Dorsolateral prefrontal cortex (tissue), 122 donors: ENCODE measurements at places on chromosomes 6 and 20.
A peak's percentile ranks its signal among the peaks of the same experiment; 100 is the strongest.

- DNase-seq = no peak
Observed at GRCh38 chr20:35568645-35569044, 26.8 kb downstream of the ERGIC3 start.

GRCh38 chr6:123777563-123777962 lies 26.1 kb upstream of the NKAIN2 start:
- no peak for DNase-seq

DNA sequence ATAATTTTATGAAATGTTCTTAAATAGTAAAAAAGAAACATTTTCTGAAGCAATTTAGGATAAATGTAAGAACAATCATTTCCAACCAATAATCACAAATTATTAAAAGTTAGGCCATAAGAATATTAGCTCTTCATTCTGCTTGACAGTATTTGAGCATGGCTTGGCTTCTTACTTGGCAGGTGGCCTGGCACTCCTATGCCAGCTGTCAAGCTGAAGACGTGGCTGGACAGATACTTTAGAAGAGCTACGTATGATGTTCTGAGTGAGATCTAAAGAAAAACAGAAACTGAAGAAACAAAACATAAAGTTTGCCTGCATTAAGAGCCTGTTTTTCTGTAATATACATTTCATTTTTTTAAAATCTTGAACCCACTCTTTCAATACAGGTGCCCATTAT lies 438.9 kb downstream of the GRIK2 start:
- DNase-seq = peak; percentile 57

GRCh38 chr6:34157851-34158250 lies 12.0 kb upstream of the GRM4 start:
- DNase-seq = no peak
